SJSA1 (cell line): ENCODE measurements at places on chromosomes 1 and 21. TPM values are rescaled to one million over a fixed set of nuclear protein-coding genes. Genes with fewer than 3 reads are reported as not detected.

Gene OLIG1
- not detected in 2 replicates for total RNA-seq

DNA sequence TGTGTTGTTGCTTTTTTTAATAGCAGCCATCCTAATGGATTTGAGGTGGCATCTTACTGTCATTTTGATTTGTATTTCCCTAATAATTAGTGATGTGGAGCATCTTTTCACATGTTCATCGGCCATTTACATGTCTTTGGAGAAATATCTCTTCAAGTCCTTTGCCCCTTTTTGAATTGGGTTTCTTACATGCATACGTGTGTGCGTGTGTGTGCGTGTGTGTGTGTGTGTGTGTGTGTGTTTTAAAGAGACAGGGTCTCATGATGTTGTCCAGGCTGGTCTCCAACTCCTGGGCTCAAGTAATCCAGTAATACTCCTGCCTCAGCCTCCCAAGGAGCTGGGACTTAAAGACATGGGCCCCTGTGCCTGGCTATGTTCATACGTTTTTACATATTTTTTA, 9.5 kb downstream of the PKNOX1 start:
- no peaks in the 10 kb centered on the region for H3K27me3 ChIP-seq
- peaks cover 23% of the 10 kb centered on the region for H3K4me1 ChIP-seq
- H3K36me3 ChIP-seq: peaks cover 29% of the 10 kb centered on the region
- H3K27ac ChIP-seq: no peak overlapping the region
- no peak overlapping the region for H3K4me3 ChIP-seq

GRCh38 chr1:165228676-165229075, 127.8 kb downstream of the LMX1A start:
- no peaks in the 10 kb centered on the region for H3K4me1 ChIP-seq
- no peak overlapping the region for H3K27ac ChIP-seq
- no peak for DNase-seq
- H3K4me3 ChIP-seq: no peak overlapping the region
- peaks cover 4% of the 10 kb centered on the region; the same call in 1 of the 2 replicates for H3K27me3 ChIP-seq

- H3K36me3 ChIP-seq: peaks cover 4% of the 10 kb centered on the region; the same call in 1 of the 2 replicates
- peaks cover 4% of the 10 kb centered on the region; the same call in 1 of the 2 replicates for H3K27me3 ChIP-seq
- no peak overlapping the region for H3K27ac ChIP-seq
- peak overlapping the region; percentile 51 for H3K4me3 ChIP-seq
- DNase-seq: no peak
- H3K4me1 ChIP-seq: peaks cover 10% of the 10 kb centered on the region
These were observed 359 bp downstream of the LRRC3 start for GRCh38 chr21:44455524-44456213.

DNA sequence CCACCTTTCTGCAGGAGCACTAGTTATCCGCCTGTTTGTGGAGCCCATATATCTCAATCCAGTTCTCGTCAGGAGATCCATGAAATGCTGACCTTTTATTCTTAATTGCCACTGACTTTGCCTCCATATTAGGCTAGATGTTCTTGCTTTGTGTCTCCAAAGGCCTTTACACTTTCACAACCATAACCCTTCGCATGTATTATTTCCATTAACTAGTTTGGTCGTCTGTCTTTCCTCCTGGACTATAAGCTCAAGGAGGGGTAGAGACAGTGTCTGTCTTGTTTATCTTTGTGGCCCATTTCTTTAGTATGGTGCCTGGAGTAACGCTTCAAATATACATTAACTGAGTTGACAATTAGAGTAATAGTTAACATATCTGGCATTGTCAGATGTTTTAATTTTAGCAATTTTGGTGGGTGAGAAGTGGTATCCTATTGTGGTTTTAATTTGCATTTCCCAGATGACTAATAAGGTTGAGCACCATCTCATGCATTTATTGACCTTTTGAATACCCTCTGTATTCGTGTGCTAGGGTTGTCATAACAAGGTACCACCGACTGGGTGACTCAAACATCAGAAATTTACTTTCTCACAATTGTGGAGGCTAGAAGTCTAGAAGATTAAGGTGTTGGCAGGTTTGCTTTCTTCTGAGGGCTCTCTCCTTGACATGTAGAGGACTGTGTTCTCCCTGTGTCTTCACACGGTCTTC, 21.7 kb upstream of the IL12RB2 start:
- H3K27me3 ChIP-seq: no peaks in the 10 kb centered on the region
- no peaks in the 10 kb centered on the region for H3K36me3 ChIP-seq
- no peak overlapping the region for H3K27ac ChIP-seq
- DNase-seq: no peak

DNA sequence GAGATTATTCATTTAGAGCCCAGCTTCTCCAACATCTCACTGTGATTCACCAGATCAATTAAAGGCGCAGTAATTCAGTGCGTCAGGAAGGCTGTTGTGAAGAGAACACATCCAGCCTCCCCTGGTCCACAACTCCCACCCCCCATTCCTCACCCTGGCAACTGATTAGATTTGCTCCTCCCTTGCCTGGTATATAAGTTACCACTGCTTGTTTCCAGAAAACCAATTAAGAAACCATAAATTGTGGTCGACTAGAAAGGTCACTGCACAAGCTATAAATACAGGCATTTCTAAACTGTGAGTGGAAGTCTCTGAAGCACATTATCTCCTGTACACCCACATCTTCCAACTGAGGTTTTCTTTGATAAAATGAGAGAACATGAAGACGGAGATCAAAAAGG, 41.9 kb downstream of the FAM163A start:
- H3K27ac ChIP-seq: no peak overlapping the region
- no peaks in the 10 kb centered on the region for H3K4me1 ChIP-seq
- DNase-seq: no peak
- no peak overlapping the region for H3K4me3 ChIP-seq
- peaks cover 20% of the 10 kb centered on the region for H3K27me3 ChIP-seq

Gene RBP7
- total RNA-seq: 0.38 and 8.1 TPM in 2 replicates

DNA sequence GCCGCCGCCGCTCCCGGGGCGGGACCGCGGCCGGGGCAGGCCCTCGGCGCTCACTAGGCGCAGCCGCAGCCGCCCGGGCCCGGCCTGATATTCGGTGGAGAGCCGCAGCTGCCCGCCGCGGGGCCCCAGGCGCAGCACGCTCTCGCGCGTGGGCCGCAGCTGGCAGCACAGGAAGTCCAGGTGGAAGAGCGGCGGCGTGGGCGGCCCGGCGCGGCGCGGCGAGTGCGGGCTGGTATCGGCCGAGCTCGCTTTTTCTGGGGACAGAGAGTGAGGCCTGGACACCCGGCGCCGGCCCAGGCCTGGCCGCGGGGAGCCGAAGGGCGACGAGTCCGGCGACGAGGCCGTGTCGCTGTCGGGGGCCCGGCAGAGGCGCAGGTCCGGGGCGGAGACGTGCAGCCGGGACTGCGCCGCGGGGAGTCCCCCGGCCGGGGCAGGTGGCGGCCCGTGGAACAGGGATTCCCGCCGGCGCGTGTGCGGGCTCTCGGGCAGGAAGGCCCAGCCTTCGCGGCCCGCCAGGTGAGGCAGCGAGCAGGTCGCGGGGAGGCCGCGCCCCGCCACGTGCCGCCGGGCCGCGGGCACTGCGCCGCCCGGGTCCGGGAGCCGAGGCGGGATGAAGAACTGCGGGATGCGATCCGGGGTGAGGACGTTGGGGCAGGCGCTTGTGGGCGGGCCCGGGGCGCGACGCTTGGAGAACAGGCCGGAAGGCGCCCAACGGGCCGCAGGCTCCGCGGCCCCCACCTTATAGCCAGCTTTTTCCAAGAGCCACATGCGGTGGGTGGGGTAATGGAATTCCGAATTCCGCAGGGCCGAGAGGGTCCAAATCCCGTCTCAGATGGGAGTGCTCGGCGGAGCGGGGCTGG, 1.2 kb downstream of the C2CD4D start:
- no peak overlapping the region for H3K4me3 ChIP-seq
- H3K27me3 ChIP-seq: no peaks in the 10 kb centered on the region
- H3K4me1 ChIP-seq: peaks cover 27% of the 10 kb centered on the region
- H3K27ac ChIP-seq: no peak overlapping the region
- DNase-seq: no peak
- no peaks in the 10 kb centered on the region for H3K36me3 ChIP-seq

Gene MPL
- total RNA-seq: not detected in 2 replicates

Gene INSRR
- not detected in 2 replicates for total RNA-seq

DNA sequence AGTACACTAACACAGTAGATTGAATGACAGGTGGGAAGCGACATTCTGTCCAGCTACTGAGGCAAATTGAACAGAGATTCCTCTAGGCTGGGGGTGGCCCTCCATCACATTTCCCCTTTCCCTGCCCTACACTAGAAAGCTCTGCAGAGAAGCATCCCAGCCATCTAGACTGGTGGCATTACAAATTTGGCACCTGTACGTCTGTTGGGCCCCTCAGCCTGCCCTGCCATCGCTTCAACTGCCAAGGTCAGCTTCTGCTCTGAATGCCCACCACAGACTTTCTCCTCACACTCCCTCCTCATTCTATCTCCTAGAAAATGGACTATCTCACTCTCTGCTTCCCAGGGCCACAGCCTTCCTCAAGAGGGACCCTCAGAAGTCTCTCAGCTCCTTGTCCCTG, 16.7 kb downstream of the TRABD2B start:
- no peaks in the 10 kb centered on the region for H3K27me3 ChIP-seq
- H3K4me3 ChIP-seq: no peak overlapping the region
- DNase-seq: peak; percentile 35
- peaks cover 42% of the 10 kb centered on the region for H3K4me1 ChIP-seq
- no peaks in the 10 kb centered on the region for H3K36me3 ChIP-seq

GRCh38 chr21:42473498-42474042, 22.5 kb downstream of the RSPH1 start:
- H3K27me3 ChIP-seq: no peaks in the 10 kb centered on the region
- H3K27ac ChIP-seq: no peak overlapping the region

- no peaks in the 10 kb centered on the region for H3K36me3 ChIP-seq
- H3K27ac ChIP-seq: no peak overlapping the region
- no peaks in the 10 kb centered on the region for H3K27me3 ChIP-seq
- H3K4me1 ChIP-seq: no peaks in the 10 kb centered on the region
These were observed 162.4 kb downstream of the ZSCAN20 start for GRCh38 chr1:33634806-33635205.
